Fibroblast of upper back skin (primary cell): ENCODE measurements at places on chromosomes 12 and 14.
A peak's percentile ranks its signal among the peaks of the same experiment; 100 is the strongest.

- DNase-seq = no peak
These were observed 787 bp downstream of the ACAD10 start for GRCh38 chr12:111686574-111687105.

DNA sequence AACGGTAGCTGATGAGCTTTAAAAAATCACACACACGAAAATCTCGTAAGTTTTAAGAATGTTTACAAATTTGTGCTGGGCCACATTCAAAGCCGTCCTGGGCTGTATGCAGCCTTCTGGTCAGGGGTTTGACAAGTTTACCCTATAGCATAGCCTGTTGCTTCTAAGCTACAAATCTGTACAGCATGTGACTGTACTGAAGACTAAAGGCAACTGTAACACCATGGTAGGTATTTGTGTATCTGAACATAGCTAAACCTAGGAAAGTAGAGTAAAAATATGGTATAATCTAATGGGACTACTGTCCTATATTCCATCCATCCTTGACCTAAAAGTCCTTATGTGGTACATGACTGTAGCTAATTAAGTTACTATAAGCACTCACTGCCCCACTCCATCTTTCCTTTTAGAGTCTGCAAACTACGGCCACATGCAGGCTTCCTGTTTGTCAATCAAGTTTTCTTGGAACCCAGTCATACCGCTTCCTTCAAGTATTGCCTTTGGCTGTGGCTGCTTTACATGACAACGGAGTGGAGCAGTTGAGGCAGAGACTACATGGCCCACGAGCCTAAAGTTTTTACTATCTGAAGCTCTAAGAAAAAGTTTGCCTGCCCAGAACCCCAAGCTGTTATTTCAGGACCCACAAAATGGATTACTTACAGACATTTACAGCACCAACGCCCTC lies 18.5 kb downstream of the KRT7 start:
- DNase-seq = no peak

GRCh38 chr14:68871392-68871791 lies 78.5 kb upstream of the ZFP36L1 start:
- DNase-seq = no peak

DNA sequence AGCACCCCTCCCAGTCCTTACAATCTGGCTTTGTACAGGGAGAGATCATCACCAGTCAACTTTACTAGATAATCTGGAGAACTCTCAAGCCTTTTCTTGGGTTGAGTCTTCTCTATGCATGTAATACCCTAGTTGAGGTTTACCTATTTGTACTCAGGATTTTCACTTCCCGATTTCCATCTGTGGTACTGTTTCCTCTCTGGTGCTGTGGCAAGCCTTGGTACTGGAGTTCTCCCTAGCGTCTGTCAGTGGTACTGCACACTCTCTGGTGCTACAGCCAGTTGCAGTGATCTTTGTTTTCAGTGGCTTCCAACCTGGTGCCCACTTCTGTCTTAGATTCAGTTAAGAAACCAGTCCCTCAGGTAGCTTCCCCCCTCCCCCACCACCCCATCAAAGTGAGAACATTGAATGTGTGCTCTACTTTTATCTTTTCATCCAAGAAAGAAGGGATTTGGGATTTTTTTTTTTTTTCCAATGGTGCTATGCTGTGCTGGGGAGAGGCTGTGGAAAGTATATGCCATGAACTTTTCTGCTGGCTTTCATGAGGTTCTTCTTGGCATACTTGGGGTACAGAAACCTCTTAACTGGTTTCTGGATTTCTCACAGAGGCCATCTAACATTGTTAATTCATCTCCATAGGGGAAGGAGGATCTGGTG lies 69.4 kb upstream of the EVL start:
- DNase-seq = peak; percentile 32

DNA sequence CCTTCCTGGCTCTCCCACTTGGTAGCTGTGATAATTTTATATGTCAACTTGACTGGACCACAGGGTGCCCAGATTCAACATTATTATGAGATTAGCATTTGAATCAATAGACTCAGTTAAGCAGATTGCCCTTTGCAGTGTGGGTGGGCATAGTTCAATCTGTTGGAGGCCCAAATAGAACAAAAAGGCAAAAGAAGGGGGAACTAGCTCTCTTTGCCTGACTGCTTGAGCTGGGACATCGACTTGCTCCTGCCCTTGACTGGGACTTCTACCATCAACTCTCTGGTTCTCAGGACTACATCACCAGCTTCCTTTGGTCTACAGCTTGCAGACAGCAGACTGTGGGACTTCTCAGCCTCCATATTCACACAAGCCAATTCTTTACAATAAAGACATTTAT lies 1189.2 kb downstream of the BCL11B start:
- DNase-seq = no peak

DNA sequence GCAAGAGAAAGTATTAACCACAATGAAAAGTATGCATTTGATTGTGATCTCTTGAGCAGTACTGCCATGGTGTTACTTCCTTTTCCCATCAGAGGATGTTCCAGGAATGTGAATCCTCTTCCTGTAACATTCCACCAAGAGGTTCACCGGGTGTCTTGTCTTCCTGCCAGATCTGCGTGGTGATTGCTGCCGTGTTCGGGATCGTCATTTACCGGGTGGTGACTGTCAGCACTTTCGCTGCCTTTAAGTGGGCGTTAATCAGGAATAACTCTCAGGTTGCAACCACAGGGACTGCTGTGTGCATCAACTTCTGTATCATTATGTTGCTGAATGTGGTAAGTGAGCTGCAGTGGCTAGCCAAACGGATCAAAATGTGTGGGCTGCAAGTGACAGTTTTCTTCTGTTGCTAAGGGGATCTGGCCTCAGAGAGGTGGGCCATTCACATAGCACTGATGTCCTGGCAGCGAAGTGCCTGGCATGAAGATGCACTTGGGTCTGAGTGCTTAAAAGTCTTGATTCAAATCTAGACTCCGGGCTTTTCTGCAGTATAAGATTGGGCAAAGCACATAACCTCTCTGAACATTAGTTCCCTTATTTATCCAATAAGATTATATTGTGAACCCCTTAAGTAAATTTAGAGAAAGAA lies 123.4 kb downstream of the SLC5A8 start:
- peak; percentile 46 for DNase-seq

DNA sequence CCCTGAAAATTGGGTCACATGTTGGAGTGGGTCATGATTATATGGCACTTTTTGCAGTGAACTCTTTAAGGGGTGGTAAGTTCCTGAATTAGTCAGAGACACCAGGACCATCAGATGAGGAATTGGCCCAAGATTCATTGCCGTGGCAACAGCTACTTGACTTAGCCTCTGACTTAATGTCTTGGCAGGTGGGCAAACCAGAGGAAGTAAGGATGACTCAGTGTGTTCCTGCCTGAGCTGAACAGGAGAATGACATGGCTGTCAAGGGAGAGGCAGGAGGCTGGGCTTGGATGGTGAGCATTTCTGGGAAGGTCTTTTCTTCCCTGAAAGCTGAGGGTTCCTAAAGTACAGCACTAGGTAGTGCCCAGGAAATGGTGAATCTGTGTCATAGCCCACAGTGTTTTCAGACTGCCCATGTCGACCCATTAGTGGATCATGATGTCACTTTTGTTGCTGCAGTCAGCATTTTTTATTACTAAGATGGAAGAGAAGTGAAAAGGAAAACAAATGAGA lies 170.1 kb upstream of the PWP1 start:
- DNase-seq = peak; percentile 96

GRCh38 chr14:65010211-65010931 lies 23.7 kb downstream of the FNTB start:
- no peak for DNase-seq
